ENCODE measurements at places on chromosomes 16 and 17. TPM values are rescaled to one million over a fixed set of nuclear protein-coding genes. Genes with fewer than 3 reads are reported as not detected.

DNA sequence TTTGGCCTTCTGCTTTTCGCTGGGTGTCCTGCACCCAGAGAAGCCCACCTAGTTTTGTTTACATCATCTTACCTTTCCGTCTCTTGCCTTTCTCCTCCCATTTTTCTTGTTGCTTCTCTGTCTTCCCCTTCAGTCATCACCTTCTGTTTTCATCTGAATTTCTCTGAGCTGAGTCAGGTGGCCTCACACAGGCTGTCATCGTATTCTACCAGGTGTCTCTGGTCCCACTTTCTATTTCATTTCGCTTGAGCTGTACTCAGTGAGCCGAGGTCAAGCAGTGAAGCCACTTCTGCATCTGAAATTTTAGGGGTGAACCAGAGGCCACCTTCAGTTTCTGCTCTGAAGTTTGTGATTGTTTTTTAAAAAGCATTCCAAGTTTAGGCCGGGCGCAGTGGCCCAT lies 9.7 kb downstream of the CRAMP1 start:
- peaks cover 15% of the 10 kb centered on the region for H3K36me3 ChIP-seq
- no peaks in the 10 kb centered on the region for H3K4me1 ChIP-seq
- no peak for DNase-seq
- no peak overlapping the region for H3K27ac ChIP-seq
- H3K4me3 ChIP-seq, result no peak overlapping the region

DNA sequence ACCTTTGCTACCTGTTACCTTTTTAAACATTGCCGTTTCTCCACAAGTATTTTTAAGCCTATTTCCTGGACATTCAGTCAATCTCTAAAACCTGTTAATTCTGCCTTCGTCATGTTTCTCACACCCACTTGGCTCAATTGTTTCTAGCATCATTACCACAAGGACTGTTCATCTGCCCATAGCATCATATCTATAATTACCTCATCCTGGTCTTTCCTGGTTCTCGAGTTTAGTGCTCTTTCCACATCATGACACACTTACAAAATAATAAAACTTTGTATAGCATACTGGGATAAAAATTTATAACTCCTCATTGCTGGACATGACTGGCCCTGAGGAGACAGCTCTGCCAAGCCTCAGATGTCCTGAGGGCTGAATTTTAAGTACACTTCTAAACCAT lies 104.8 kb downstream of the CYB561 start:
- no peak for DNase-seq
- peaks cover 16% of the 10 kb centered on the region for H3K4me1 ChIP-seq
- no peaks in the 10 kb centered on the region for H3K27me3 ChIP-seq
- H3K36me3 ChIP-seq, result peaks cover 2% of the 10 kb centered on the region
- no peak overlapping the region for H3K4me3 ChIP-seq

GRCh38 chr16:68144008-68144407 lies 58.8 kb downstream of the NFATC3 start:
- no peak overlapping the region for H3K27ac ChIP-seq
- no peak overlapping the region for H3K4me3 ChIP-seq
- no peaks in the 10 kb centered on the region for H3K36me3 ChIP-seq
- H3K27me3 ChIP-seq, result no peaks in the 10 kb centered on the region
- no peak for DNase-seq

- H3K4me3 ChIP-seq, result no peak overlapping the region
- no peak for DNase-seq
- H3K27ac ChIP-seq, result no peak overlapping the region
- no peaks in the 10 kb centered on the region for H3K27me3 ChIP-seq
Measured at GRCh38 chr17:30334421-30334820, 564 bp upstream of the TMIGD1 start.

GRCh38 chr17:42050393-42051012 lies at the start of gene C17orf113:
TSS of gene C17orf113 (minus strand) at chr17:42050601. CDS start at chr17:42043376, 7,225 bp downstream.
- H3K36me3 ChIP-seq, result no peaks in the 10 kb centered on the region
- peaks cover 9% of the 10 kb centered on the region for H3K4me1 ChIP-seq
- peak; percentile 72 for DNase-seq
- H3K4me3 ChIP-seq, result peak within 1 kb of the TSS; percentile 52

DNA sequence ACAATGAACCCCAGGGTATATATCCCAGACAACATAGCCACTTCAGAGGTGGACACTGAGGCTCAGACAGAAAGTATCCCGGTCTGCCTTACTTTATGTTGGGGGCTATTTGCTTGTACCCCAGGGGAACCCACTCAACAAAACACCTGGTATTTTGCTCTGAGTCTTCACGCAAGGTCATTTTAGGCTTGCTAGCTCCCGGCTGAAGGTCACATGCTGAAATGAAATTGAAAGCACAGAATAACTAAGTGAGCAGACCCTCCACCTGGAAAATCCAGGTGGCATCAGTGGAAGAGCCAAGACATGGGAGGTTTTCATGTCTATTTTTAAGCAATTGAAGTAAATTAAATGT lies 4.1 kb upstream of the KDM8 start:
- H3K4me1 ChIP-seq, result peaks cover 3% of the 10 kb centered on the region
- H3K27me3 ChIP-seq, result peaks cover 4% of the 10 kb centered on the region
- no peak overlapping the region for H3K4me3 ChIP-seq
- H3K27ac ChIP-seq, result no peak overlapping the region
- no peaks in the 10 kb centered on the region for H3K36me3 ChIP-seq

DNA sequence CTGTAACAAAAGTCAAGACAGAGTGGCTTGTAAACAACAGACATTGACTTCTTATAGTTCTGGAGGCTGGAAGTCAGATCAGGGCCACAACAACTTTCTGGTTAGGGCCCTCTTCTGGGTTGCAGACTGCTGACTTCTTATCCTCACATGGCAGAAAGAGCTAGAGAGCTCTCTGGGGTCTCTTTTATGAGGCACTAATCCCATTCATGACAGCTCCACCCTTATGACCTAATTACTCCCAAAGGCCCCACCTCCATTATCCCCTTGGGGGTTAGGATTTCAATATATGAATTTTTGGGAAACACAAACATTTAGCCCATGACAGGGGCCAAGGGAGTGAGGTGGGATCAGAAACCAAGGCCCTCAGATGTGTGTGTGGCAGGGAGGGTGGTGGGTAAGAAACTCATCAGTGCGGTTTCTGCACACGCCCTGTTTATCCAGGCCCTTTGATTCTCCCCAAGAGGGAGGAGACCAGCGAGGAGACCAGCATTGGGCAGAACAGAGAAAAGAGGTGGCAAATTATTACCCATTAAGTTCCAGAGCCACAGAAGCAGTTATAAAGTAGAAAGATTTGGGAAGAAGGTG lies 74.8 kb downstream of the UTP18 start:
- no peak overlapping the region for H3K27ac ChIP-seq
- H3K4me1 ChIP-seq, result no peaks in the 10 kb centered on the region
- no peak for DNase-seq
- no peaks in the 10 kb centered on the region for H3K36me3 ChIP-seq
- no peaks in the 10 kb centered on the region for H3K27me3 ChIP-seq

GRCh38 chr16:81817789-81818567 lies 38.9 kb downstream of the PLCG2 start:
- H3K36me3 ChIP-seq, result no peaks in the 10 kb centered on the region
- no peak overlapping the region for H3K27ac ChIP-seq
- no peaks in the 10 kb centered on the region for H3K4me1 ChIP-seq
- no peak overlapping the region for H3K4me3 ChIP-seq

The UMOD gene
- not detected for total RNA-seq

The PRR35 gene
- total RNA-seq, result not detected

The FOXF1 gene
- total RNA-seq, result 25.7 TPM

Measured in lung (tissue), 17 donors.